Hippocampal formation (tissue), 2 donors: ENCODE measurements at places on chromosomes 16 and 17.

DNA sequence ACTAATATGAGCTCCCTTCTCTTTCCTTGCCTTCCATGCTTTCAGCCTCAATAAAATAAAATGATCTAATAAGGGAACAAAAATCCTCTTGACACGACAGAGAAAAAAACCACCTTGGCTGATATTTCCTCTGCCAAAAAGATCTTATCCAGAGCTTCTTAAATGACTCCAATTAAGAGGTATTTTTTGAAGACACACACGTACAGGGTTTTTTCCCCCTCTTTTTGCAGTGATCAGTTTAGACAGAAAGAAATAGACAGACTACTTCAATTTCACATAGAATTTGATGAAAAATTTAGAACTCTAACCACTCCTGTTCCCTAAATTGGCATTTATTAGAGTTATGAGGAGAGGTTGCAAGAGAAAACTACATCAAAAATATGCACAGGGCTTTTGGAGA, 217.2 kb upstream of the CDH11 start:
- DNase-seq, result no peak

DNA sequence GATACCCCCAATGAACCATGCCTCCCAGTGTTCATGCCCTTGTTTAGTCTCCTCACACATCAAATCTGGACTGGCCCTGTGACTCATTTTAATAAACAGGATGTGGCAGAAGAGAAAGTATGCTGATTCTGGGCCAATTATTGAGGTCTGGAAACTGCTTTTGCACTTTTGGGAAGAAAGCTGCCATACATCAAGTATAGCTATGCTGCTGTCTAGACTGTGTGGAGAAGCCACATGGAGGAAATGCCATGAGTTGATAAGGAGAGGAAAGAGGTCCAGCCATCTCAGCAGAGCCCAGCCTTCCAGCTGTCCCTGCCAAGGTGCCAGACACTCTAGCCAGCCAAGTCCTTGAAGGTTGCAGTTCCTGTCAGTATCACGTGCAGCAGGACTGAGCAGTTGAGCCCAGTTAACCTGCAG, 16.7 kb downstream of the RPRML start:
- no peak for DNase-seq

DNA sequence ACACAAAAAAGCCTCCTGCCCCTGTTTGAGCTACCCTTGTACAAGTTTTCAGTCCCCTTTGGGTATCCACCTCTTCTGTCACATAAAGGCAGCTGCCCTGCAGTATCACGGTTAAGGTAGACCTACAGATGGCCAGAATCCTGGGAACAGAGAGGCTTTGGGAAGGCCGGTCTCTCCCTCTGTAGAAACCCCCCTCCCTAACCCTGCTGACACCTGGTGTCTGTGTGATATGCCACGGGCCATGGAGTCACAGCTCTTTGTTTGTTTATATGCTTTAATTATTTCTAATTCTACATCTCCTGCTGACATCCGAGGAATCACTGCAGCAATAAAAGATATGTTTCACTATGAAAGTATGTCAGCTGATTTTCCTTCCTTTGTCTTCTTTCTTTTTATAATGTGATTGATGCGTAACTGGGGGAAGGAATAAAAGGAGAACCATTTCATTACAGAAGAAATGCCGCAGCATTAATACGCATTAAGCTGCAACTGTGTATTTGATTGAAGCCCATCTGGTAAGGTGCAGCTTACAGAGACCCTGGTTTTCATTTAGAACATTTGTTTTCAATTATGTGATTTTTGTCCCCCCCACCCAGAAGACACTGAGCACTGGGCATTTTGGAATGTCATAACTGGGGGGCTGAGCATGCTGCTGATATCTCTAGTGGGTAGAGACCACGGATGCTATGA, 142.1 kb downstream of the SLC39A11 start:
- no peak for DNase-seq

GRCh38 chr16:27698266-27698665, 148.3 kb downstream of the KATNIP start:
- no peak for DNase-seq

DNA sequence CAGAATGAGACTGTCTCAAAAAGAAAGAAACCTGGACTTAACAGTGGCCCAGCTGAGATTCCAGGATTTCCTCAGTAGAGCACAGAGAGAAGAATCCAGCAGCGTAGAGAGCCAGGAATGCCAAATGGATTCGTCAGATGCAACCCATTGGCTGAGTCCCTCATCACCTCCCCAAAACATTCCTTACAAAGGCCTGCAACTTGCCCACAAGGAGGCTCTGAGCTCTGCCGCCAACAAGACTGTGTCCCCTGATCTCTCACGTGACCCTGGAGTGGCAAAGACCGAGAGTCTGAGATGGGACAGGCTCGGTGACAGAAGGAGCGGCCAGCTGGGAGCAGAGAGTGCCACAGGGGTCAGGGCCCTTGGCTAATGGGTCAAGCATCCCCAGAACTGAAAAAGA, 6.9 kb upstream of the CHMP6 start:
- no peak for DNase-seq

- no peak for DNase-seq
These were observed 24.4 kb upstream of the GPT2 start for GRCh38 chr16:46859719-46860152.

DNA sequence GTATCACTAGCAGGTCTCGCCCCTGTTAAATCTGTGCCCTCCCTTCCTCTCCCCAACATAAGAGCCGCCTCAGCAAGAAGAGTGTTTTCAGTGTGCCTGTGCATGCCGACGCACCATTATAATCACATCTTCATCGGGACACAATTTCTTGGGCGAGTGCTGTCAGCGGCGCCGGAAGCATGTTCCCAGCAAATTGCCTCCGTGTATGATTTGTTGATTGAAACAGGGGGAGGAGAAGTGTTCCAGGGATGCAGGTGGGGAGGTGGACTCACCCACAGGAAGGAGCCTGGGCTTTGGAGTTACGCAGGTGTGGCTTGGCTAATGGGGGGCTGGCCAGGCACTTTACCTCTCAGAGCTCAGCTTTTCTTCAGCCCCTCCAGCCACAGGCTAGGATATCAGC, 53.6 kb downstream of the SPACA3 start:
- no peak for DNase-seq

DNA sequence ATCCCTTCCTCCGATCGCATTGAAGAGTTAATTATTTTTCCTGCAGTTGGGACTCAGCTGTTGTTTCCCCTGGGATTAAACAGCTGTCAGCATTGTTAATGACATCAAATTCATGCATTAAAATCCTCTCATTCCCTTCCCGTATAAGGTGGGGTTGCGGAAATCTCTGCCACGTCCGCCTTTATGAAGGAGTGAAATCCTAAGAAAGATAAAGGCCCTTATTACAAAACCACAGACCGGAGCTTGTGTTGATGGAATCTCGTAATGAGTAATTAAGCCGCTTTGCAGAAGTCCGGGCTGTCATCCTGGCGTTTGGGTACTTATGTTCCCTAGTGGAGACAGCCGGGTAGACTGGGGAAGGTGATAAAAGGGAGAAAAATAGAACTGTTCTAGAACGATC, 627.6 kb downstream of the MAF start:
- no peak for DNase-seq

GRCh38 chr16:11079652-11080187, 135.4 kb downstream of the CLEC16A start:
- no peak for DNase-seq

GRCh38 chr16:56247018-56247417, 55.7 kb downstream of the GNAO1 start:
- no peak for DNase-seq

GRCh38 chr16:84741340-84741830, 41.6 kb downstream of the USP10 start:
- peak; percentile 45 for DNase-seq

DNA sequence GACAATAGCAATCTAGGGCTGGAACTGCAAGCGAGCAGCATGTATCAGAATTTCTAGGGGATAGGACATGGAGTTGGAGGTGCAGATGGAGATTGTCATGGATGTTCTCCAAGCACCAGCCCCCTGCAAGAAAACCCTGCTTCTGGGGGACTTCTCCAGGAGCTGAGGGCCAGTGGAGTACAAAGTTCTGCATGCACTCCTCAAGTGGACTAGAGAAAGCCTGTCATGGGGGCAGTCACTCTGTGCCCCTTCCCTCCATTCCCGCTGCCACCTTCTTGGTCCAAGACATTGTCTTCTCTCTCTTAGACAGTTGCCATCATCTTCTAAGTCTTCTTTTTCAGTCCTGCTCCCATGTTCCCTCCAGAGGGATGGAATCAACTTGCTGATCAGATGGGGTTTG, 87.9 kb downstream of the AIPL1 start:
- no peak for DNase-seq

- no peak for DNase-seq
These were observed 2.6 kb downstream of the TMEM220 start for GRCh38 chr17:10727192-10727591.

DNA sequence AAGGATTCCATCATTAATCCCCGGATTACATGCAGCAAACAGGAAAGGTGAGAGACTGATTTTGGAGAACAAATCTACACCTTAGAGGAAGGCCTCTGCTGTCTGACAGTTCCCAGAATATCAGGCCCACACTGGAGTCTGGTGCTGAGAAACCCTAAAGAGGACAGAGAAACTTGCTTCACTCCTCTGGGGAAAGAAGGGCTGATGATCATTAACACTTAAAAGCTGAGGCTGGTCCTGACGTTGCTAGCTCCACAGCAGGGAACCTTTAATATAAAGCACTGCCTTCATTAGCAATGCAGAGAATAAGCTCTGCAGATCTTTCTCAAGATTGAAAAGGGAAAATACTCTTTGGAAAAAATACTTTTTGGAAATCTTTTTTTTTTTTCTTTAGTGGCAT, 1472.4 kb upstream of the GOT2 start:
- no peak for DNase-seq

DNA sequence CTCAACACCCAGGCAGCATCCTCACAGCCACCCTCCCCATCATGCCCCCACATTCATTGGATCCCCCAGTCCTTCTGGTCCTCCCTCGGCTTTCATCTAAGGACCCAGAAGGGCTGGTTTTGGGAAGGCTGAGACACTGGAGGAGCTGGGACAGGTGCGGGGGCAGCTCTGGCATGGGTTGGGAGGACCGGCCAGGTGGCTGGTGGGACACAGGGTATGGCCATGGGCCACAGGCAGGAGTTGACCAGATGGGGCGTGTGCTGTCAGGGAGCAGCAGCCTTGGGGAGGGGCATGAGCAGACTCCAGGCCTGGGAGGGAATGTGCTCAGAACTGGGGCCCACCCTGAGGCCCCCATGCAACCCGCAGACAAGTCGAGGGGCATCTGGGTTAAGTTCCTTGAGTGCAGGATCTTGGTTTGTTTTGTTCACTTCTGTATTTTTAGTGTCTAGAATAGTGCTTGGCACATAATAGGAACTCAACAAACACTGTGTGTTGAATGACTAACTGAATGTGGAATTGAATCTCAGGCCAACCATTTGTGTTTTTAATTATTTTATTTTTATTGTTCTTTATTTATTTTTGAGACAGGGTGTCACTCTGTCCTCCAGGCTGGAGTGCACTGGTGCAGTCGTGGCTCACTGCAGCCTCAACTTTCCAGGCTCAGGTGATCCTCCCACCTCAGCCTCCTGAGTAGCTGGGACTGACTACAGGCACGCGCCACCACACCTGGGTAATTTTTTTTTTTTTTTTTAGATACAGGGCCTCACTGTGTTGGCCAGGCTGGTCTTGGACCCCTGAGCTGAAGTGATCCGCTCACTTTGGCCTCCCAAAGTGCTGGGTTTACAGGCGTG, 5.6 kb downstream of the P2RX1 start:
- DNase-seq, result no peak

DNA sequence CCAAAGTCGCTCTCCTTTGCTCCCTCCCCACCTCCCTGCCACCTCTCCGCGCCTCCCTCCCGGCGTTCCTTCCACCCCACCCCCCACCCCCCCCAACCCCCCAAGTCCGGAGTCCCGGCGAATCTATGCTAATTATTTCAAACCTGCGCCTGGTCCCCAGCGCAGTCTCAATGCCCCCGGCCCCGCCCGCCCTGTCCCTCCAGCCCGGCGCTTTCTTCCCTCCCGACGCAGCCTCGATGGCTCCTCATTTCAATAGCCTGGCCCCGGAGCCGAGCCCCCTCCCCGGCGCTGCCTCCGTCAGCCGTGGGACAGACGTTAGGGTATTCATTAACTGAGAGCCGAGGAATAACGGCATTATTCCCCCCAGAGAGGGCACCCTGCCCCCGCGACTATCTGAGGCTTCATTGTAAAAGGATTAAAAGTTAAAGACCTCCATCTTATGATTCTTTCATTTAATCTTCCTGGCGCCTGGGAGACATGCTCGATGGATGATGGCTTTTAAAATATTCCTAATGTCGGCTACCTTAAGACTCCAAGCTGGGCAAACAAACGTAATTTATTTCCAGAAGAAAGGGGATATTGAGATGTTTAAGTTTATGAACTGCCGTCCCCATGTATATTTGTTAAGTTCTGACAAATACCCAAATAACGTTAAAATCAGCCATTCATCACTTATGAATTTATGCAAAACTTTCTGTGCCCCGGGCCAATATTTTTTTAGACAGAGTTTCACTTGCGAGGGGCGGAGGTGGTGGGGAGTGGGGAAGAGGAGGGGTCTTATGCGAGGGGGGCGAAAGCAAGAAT, 3.4 kb downstream of the NOG start:
- no peak for DNase-seq

DNA sequence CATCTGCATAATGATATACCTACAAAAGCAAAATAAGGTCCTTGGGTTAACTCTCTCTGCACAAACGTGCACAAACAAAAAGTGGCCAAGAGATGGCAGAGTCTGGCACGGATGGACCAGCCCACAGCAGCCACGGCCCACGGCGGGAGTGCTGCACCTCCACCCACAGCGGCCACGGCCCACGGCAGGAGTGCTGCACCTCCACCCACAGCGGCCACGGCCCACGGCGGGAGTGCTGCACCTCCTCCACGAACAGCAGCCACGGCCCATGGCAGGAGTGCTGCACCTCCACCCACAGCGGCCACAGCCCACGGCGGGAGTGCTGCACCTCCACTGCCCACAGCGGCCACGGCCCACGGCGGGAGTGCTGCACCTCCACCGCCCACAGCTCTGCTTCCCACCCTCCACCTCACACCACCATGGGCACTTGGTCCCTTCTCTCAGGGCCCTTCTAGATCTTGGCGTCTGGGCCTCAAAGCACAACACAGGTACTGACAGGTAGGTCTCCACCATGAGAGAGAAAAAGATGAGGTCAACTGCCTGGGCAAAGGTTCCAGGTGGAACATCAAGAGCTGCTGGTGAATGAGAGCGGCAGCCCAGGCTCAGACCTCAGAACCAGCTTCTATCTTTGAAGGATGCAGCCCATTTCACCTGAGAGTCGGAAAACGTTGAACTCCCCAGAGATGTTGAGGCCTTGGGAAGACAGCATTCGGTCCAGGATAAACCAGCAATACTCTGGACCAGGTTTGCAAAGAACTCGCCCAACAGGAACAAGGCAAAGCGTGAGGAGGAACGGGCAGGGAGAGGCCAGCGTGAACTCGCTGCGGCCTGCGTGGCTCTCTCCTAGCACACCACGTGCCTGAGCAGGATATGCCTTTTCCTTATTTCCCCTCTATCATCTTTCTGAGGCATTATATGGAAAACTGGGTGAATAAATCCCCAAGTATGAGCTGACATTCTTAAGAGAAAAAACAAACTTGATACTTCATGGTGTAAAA, 124.5 kb downstream of the ZNF778 start:
- no peak for DNase-seq

DNA sequence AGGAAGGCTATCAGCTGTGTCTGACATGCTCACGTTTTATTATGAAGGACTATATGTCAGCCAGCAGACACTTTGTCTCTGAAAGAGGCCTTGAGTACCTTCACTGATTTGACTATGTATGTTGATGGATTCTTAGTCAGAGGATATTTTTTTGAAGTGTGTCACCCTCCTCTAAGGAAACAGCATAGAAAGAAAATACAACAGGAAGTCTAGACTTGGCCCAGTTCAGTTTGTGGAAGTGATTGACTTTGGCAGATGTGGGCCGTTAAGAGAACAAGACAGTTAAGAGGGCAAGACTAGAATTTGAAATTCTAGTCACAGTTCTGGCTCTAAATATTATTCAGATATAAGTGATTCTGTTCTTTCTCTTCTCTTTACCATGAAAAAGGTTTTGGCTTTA, 471.5 kb downstream of the CDH8 start:
- no peak for DNase-seq
